ENCODE measurements at places on chromosomes 5 and 9.

- no peak for DNase-seq
Measured at GRCh38 chr9:27441741-27442070, 82.4 kb upstream of the IFNK start.

- no peak for DNase-seq
Measured at GRCh38 chr9:124629600-124629999, 122.4 kb upstream of the NR5A1 start.

- DNase-seq, result no peak
Measured at GRCh38 chr5:96432216-96433065, 607 bp downstream of the PCSK1 start.

DNA sequence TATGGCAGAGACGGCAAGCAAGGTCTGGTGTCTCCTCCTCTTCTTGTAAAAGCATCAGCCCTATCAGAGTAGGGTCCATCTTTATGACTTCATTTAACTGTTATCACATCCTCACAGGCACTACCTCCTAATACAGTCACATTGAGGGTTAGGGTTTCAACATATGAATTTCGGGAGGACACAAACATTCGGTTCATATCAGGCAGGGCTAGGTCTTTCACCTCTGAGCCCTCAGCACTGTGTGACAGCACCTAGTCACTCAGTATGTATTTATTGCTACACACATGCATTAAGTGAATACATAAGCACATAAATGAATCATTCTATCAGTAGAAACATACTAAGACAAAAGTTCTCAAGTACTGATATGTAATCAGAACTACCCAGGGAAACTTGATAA lies 9.4 kb upstream of the BTF3 start:
- peak; percentile 85 for DNase-seq

DNA sequence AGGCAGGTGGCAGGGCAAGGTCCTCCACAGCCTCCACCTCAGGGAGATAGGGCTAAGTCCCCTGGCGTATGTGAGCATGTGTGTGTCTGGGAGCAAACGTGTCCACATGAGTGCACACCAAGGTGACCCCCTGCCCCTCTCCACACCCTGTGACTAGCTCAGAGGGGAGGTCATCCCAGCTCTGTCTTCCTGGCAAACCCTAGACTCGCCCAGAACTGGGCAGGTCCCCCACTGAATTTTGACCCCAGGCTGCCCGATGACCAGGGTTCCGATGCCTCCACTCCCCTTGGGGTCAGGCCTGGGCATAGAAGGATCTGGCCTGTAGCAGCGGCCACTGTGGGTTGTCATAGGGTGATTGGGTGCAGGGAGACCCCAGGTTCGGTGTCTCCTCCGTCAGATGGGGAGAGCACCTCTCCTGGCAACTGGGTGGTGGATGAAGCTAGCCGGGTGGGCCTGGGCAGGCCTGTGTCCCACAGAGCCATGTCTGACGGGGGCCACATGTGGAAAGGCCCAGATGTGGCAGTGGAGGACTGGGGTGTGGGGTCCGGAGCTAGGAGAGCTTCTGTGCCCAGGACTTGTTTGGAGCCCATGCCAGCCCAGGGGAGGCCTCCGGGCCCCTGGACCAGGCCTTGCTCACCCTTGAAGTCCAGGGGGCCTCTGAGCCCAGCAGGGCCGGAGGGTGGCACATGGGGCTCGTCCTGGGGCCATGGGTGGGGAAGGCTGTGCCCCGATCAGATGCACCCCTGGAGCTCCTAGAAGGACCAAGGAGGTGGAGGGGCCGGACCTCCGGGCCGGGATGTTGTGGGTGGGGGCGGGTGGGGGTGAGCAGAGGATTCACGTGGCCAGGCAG lies 6.2 kb downstream of the DIPK1B start:
- DNase-seq, result no peak

GRCh38 chr5:16894236-16895057 lies 41.6 kb downstream of the MYO10 start:
- no peak for DNase-seq

DNA sequence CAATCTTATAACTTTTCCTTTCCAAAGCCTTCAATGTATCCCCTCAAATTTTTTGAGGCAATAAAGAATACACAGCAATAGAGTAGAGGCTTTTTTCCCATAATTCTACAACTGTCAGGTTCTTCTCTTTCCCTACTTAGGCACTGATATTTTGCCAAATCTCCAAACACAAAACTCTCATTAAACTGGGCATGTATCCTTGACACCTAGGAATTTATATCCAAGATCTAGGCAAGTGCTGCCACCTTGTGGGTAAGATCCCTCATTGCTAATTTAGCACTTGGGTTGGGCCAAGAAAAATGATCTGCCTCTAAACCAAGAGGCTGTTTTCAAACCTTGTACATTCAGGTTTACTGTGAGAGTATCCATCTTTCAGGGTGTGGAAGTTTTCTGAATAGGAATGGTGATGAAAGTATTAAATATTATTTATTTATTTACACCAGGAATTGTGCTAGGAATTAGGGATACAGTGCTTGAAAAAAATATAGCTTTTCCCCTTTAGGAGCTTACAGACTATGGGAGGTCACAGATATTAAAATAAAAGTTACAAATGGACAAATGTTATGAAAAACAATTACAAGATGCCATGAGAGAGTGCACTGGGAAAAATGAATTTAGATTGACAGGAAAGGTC lies 17.6 kb downstream of the TSTD2 start:
- peak; percentile 86 for DNase-seq

GRCh38 chr9:77956555-77956954 lies 75.1 kb downstream of the GNAQ start:
- DNase-seq, result no peak

Data from erythroblast (primary cell).